ENCODE measurements at places on chromosomes 2 and 18.

- DNase-seq = no peak
Observed at GRCh38 chr2:163324677-163325076, 411.1 kb downstream of the FIGN start.

DNA sequence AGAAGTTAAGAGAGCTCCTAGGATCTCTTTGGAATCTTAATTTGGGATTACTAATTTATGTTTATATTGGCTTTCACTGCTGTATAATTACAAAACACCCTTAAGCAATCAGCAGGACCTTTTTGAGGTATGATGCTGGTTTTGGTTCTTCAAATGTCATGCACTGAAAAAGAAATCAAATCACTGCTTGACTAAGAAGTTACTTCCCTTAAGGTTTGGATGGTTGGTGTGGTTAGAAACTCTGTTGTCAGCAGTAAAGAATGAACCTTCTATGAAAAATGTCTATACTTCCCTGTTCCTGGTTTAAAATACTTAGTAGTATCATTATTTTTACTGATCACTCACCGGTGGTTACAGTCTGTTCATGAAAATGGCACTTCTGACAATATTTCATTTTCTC lies 5.5 kb downstream of the COLEC12 start:
- DNase-seq = no peak

GRCh38 chr2:55010915-55011314 lies 39.3 kb downstream of the RTN4 start:
- DNase-seq = no peak

- DNase-seq = no peak
Observed at GRCh38 chr18:3726238-3726951, 276.4 kb downstream of the TGIF1 start.

- no peak for DNase-seq
Observed at GRCh38 chr2:189153619-189154018, 25.9 kb downstream of the COL5A2 start.

- DNase-seq = no peak
Observed at GRCh38 chr2:86788165-86788564, 2.5 kb downstream of the CD8A start.

Measured in activated CD4-positive, alpha-beta T cell treated with anti-CD3 and anti-CD28 coated beads for 24 hours (primary cell).